ENCODE measurements at places on chromosomes 4 and X. TPM values are rescaled to one million over a fixed set of nuclear protein-coding genes. Genes with fewer than 3 reads are reported as not detected.

PLAC8 gene
- total RNA-seq: not detected

PRDM8 gene
- 0.27 TPM for total RNA-seq

ITIH6 gene
- not detected for total RNA-seq

PAGE5 gene
- total RNA-seq: not detected

MED14 gene
- total RNA-seq: 18.2 TPM

ZDHHC15 gene
- total RNA-seq: not detected

FRG2 gene
- not detected for total RNA-seq

CRMP1 gene
- total RNA-seq: 3.4 TPM

DNASE1L1 gene
- total RNA-seq: 37.2 TPM

PCDH18 gene
- not detected for total RNA-seq

FAM236A gene
- not detected for total RNA-seq

FHIP1A gene
- 0.18 TPM for total RNA-seq

NAA15 gene
- total RNA-seq: 38.6 TPM

SPIN2A gene
- total RNA-seq: 0.37 TPM

SAP30 gene
- 22.8 TPM for total RNA-seq

RPL10 gene
- total RNA-seq: 4,926 TPM

MAGEA8 gene
- total RNA-seq: not detected

TCEAL6 gene
- not detected for total RNA-seq

AMBN gene
- total RNA-seq: not detected

FAT4 gene
- 2.7 TPM for total RNA-seq

MFSD8 gene
- 16.1 TPM for total RNA-seq

PAK3 gene
- total RNA-seq: not detected

NAP1L2 gene
- 0.73 TPM for total RNA-seq

CDKL2 gene
- total RNA-seq: 0.79 TPM

TXK gene
- 0.31 TPM for total RNA-seq

SMIM14 gene
- total RNA-seq: 15.9 TPM

MTMR8 gene
- total RNA-seq: 2.1 TPM

BEND4 gene
- not detected for total RNA-seq

NPY5R gene
- total RNA-seq: not detected

EGFL6 gene
- not detected for total RNA-seq

LGI2 gene
- 0.06 TPM for total RNA-seq

FRAS1 gene
- 1.9 TPM for total RNA-seq

SPATA4 gene
- 0.22 TPM for total RNA-seq

CT45A10 gene
- not detected for total RNA-seq

SUPT20HL1 gene
- not detected for total RNA-seq

P2RY10 gene
- total RNA-seq: not detected

ZNF157 gene
- 0.07 TPM for total RNA-seq

SRPX gene
- 4.8 TPM for total RNA-seq

RIBC1 gene
- 1.3 TPM for total RNA-seq

CSN2 gene
- total RNA-seq: not detected

STARD8 gene
- 1.8 TPM for total RNA-seq

EFHC2 gene
- 0.26 TPM for total RNA-seq

HS6ST2 gene
- not detected for total RNA-seq

SHROOM3 gene
- 11.1 TPM for total RNA-seq

VCX gene
- not detected for total RNA-seq

TBC1D19 gene
- total RNA-seq: 4.1 TPM

CSAG2 gene
- total RNA-seq: not detected

USP17L19 gene
- total RNA-seq: not detected

DRD5 gene
- total RNA-seq: not detected

OPRPN gene
- total RNA-seq: not detected

GSX2 gene
- total RNA-seq: not detected

ANXA10 gene
- 3.4 TPM for total RNA-seq

PAGE2 gene
- not detected for total RNA-seq

GYPA gene
- total RNA-seq: not detected

GLRA2 gene
- not detected for total RNA-seq

NDST3 gene
- not detected for total RNA-seq

POLN gene
- 1.1 TPM for total RNA-seq

HTN3 gene
- total RNA-seq: not detected

ZBTB33 gene
- total RNA-seq: 11.7 TPM
